ENCODE measurements at places on chromosomes 7 and 10.

GRCh38 chr10:68032113-68032512 is 43.0 kb downstream of the HERC4 start:
- no peak for DNase-seq

GRCh38 chr10:101095550-101096213 is 33.9 kb downstream of the KAZALD1 start:
- peak; percentile 72 for DNase-seq

DNA sequence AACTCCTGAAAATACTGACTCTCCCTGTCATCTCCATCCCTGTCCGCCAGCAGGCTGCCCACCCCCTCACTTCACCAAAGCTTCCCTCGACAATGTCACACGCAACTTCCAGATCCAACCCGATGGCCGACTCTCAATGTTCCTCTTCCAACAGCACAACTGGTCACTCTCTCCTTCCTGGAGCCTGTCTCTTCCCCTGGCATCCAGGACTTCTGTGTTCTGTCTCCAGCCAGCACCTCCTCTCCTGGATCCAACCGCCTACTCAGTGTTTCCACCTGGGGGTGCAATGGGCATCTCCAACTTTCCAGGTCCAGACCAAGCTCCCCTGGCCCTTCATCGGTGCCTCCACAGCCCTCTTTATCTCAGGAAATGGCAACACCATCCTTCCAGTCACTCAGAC is 8.6 kb downstream of the CPA5 start:
- DNase-seq: no peak

- no peak for DNase-seq
Measured at GRCh38 chr7:117854186-117854585, 19.1 kb downstream of the CTTNBP2 start.

GRCh38 chr10:22479419-22479818 is 134.1 kb downstream of the SPAG6 start:
- DNase-seq: no peak

- DNase-seq: no peak
Measured at GRCh38 chr10:26464632-26465280, 26.6 kb downstream of the APBB1IP start.

DNA sequence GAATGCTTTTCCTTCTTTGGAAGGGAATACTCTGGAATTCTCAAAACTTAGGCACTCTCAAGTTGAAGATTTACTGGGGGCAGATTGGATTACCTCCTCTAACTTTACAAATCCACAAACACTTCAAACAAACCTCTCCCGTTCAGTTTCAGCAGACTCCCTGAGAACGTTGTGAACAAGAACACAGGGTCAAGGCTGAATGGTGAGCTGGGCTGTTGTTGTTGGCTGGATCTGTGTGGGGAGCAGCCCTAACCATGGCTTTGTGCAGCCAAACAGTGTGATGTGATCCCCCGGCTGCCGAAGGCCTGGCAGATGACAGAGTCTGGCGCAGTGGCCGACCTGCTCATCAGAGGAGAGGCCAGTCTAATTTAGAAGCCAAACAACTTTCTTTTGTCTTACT is 93.1 kb downstream of the BMPER start:
- no peak for DNase-seq

DNA sequence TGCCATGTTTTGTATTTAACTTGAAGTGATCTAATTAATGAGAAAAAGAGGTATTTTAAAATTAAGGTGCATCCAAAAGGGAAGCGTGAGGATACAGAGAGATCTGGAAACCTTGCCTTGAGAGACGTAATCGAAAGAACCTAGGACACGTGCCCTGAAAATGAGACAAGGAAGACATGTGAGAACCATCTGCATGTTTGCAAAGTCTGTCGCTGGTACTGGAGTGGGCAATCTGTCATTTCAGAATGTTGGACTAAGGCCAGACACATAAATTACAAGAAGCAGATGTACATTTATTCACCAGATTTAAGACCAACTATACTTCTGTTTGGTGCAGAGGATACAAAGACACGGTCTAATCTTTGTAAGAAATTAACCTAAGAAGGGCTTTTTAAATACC is 9.2 kb downstream of the AGR2 start:
- DNase-seq: no peak

- no peak for DNase-seq
Measured at GRCh38 chr7:22252016-22252415, 104.9 kb downstream of the RAPGEF5 start.

DNA sequence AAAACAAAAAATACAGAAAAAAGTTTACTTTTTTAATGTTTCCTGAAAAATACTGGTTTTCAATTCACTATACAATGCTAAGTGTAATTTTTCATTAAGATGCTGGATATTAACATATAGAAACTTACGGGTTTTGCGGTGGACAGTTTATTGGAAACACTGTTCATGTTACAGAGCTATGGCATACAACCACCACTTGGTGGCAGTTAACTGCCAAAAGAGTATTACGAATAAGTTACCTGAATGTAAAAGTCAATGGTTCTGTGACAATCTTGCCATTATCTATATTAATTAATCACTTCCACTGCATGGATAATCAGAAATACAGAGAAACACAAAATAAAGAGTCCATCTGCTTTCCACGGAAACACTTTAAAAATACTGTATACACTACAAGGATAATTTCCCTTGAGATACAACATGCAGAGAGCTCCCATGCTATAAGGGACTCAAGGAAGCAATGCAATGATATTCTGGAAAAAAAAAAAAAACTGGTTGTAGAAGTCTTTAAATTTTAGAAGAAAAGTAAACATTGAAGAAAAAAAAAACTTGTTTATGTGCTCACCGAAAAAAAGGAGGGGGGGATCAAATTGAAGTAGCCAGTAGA is 97.0 kb downstream of the TPK1 start:
- peak; percentile 35 for DNase-seq

DNA sequence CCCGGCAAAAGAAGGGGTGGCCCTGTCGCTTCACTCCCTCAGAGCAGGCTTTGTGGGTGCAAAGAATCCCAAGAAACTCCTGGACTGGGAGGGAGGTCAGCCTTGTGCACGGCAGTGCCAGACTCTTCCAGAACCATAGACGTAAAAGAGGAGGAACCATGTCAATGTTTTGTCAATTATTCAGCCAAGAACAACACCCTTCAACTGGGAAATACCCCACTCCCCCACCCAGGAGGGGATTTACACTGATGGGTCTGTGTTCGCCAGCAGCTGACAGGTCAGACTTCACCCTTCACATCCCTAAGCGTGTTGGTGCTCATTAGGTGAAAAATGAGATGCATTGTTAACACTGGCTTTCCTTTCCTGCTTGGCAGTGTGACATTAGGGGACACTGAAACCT is 116.8 kb upstream of the BMPER start:
- no peak for DNase-seq

DNA sequence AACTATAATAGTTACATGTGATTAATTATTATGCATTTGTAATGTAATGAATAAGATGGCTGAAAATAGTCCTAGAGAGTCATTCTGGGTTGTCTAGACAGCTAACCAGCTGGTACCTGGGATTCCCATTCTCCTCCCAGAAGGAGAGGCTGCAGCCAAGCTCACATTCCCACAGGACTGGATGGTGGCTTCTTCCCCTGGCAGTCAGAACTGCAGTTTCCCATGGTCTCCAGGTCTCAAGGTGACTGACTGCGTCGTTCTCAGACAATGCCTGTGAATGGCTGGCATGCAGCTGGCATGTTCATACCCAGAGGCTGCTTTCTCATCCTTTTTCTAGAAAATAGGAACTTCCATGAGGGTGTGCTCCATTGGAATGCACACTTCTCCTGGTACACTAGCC is 21.3 kb downstream of the TAS2R16 start:
- no peak for DNase-seq

DNA sequence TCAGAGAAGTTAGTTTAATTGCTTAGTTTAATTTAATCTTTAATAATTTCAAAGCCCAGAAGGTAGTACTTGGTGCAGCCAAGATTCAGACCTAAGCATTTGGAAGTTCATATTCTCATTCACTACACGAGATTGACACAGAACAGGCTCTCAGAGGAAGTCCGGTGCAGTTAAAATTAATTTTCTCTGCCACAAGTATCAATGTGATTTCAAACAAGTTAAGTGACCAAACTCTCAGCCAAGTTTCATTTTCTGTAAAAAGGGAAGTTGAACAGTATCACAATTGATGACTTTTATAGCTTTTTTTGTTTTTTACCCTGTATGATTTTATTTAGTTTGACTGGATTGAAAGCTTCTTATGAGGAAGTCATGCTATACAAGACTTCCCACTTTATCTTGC is 1494.9 kb upstream of the LRRTM3 start:
- no peak for DNase-seq

DNA sequence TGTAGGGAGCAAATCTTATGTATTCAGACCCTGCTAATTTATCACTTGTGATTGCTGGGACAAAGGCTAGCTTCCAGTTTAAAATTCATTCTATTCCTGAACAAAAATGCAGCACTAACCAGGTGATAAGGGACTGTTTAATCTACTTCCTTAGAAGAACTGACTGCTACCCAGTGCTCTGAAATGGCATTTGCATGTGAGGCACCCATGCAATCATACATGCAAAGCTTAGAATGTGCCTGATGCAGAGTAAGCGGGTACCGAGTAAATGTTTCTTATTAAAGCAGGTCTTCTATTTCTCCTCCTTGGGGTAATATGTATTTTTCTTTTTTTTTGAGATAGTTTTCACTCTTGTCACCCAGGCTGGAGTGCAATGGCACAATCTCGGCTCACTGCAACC is 54.5 kb downstream of the NEURL1 start:
- no peak for DNase-seq

GRCh38 chr7:127534636-127535035 is 50.8 kb downstream of the GCC1 start:
- DNase-seq: no peak

- no peak for DNase-seq
Measured at GRCh38 chr10:13115832-13116803, 16.2 kb downstream of the OPTN start.

DNA sequence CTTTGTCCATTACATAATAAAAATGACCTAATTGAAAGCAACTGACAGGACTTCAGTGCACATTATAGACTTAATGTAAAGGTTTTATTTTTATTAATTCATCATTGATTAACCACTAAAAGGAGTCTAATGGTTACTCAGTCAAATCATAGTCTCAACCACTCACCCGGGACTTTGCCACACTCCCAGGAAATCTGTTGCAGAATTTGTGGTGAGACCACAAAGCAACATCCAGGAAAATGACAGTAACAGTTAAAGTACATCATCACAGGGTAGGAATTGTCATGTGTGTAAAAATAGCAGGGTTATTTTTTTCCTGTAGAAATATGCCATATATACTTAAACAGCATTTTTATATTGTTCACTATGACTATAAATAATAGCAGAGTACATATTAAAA is 6.3 kb upstream of the HGF start:
- DNase-seq: no peak

DNA sequence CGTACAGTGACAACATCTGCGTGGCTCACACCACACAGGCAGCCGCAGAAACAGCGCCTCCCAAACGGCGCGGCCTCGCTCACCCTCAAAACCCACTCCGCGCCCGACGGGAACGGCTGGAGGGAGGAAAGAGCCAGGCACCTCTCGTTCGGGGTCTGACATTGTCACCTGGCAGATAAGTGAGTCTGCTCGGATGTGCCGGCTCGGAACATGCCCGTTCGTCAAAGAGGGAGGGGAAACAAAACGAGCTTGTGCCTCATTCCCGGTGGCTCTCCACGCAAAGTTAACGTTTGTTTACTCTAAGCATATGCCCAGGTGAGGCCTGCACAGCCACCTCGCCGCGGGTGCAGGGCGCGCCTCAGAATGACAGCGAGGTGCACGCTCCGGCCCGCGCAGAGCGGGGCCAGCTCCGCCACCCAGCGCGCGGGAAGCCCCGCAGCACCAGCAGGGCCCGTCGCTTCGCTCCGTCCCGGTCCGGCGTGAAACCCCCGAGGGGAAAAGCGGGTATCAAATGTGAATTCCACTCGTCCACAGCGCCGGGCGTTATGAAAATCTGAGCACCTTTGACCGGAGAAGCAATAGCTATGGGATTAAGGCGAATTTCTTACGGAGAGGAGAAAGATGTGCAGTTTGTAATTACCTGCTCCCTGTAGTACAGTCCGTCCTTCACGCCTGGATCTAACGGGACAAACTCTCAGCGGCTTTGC is 13.1 kb downstream of the CNPY1 start:
- no peak for DNase-seq

- DNase-seq: no peak
Measured at GRCh38 chr10:130227883-130228282, 91.7 kb downstream of the GLRX3 start.

DNA sequence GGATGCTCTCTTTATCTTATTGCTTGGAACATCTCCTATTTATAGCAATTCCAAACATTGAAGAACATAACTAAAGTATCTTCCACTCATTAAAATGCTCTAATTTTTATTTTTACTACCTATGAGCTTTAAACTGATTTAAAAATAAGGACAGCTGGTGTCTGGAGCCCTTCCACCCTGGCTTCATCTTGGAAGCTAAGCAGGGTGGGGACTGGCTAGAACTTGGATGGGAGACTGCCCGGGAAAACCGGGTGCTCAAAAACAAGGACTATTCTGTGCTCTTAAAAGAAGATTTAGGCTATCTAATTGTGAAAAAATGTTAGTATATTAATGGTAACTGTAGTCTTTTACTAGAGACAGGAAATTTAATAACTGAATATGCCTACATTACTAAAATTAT is 69.2 kb downstream of the ARMC3 start:
- DNase-seq: no peak

DNA sequence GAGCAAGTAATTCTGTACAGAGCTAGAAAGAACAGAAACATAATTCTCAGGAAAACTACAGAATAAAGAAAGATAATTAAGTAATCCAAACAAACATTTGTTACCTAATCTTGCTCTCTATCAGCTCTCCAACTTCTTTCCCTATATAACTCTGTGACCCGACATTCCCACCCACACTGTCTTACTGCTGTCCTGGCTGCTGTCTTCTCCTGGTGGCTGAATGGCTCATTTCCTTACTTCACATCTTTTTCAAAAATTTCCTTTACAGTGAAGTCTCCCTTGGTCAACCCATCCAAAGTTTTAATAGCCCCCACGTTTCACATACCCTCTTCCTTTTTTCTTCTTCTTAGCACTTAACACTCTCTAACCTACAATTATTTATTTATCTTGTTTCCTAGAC is 64.0 kb downstream of the HYCC1 start:
- DNase-seq: no peak

- no peak for DNase-seq
Measured at GRCh38 chr10:65501259-65501658, 1424.6 kb upstream of the LRRTM3 start.

GRCh38 chr10:132810141-132810806 is 24.3 kb upstream of the NKX6-2 start:
- DNase-seq: no peak

DNA sequence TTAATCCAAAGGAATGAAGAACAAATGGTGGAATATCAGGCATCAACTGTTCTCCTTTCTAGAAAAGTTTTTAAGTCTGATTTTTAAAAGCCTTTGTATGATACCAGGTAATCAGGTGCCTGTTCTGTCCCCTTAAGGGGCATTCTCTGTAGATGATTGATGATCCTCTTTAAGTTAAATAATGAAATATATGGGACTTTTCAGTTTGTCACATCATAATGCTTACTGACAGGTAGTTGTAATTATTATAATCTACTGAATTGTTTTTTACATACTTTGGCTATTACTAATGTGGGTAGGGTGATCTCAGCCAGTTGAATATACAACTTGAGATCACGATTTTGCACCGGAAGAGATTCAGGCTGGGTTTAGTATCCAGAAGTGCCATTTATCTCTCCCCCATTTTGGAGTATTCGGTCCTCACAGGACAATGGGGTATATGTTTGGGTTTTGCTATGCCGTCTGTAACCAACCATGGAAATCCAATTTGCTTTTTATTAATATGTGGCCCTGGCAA is 330.2 kb downstream of the BICC1 start:
- no peak for DNase-seq
